Activated T-cell treated with anti-CD3 and anti-CD28 coated beads for 24 hours (primary cell): ENCODE measurements at places on chromosomes 7 and 10.
A peak's percentile ranks its signal among the peaks of the same experiment; 100 is the strongest.

- DNase-seq, result no peak
Observed at GRCh38 chr7:9891056-9891455, 1082.6 kb upstream of the PHF14 start.

DNA sequence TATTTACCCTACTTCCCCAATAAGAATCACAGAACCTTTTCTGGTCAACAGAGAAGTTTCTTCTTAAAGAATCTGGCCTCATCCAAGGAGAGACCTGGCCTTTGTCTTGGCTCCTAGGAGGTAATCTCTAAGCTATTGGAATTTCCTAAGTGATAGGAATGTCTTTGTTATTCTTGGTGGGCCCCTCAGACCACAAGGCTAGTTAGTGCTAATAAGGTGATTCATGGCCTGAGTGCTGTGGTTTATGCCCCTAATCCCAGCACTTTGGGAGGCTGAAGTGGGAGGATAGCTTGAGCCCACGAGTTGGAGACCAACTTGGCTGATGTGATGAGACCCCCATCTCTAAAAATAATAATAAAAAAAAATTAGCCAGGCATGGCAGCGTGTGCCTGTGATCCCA is 60.0 kb upstream of the CYP2C18 start:
- no peak for DNase-seq

DNA sequence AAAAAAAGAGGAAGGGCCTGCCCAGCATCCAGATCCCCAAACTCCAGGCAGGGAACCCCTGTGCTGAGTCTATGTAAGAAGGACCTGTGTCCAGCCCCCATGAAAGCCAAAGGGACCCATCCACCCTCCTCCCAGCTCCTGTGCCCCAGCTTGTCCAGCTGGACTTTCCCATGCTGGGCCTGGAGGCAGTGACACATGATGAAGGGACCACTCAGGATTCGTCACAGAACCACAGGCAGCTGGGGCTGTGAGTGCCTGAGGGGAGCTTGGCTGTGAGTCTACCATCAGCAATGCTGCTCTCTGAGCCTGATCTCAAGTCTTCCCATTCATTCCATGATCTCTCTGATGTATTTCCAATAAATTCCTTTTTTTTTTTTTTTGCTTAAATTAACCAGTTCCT is 36.2 kb upstream of the MNX1 start:
- DNase-seq, result no peak

DNA sequence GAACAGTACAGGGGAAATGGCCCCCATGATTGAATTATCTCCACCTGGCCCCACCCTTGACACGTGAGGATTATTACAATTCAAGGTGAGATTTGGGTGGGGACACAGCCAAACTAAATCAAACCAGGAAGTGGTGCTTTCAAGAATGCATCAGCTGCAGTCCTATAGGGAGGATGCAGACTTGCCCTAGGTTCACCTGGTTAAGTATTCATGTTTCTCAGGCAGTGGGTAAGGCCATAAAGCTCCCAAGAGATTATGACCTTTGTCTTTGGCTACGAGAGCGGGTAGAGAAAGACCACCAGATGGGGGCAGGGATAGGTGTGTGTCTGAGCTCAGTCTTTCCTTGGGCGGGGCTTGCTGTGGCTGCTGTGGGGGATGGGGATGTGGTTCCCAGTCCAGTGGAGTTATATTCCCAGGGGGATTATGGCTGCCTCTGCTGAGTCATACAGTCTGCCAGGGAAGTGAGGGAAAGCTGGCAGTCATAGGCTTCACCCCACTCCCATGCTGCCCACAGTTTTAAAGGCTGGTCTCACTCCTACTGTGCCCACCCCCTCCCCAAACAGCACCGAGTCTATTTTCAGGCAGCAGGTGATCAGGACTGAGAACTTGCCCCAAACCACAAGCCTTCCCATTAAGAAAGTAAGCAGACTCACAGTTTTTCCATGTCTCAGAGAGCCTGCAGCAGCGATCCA is 8.4 kb upstream of the R3HCC1L start:
- DNase-seq, result no peak

GRCh38 chr10:132172091-132173066 is 14.4 kb upstream of the DPYSL4 start:
- no peak for DNase-seq

- no peak for DNase-seq
Observed at GRCh38 chr7:27802999-27803398, 63.0 kb downstream of the TAX1BP1 start.

- DNase-seq, result peak; percentile 59
Observed at GRCh38 chr10:31133792-31134310, 102.2 kb upstream of the ZNF438 start.

DNA sequence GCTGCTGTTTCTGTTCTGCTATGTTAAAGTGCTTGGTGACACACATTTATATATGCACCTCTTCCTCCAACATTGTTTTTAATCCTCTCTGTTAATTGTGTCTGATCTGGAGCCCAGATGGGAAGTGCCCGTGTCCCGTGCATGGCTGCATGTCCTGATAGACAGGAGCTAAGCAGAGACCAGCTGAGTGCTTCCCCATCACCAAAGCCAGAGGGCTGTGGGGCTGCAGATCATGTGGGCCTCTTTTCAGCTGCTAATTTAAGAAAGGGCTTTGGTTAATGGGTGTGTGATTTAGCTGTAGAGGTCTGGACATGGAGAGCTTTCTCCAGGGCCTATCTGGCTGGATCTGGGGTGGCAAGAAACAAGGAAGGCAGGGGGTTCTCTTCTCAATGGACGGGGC is 96.5 kb upstream of the NPS start:
- no peak for DNase-seq

DNA sequence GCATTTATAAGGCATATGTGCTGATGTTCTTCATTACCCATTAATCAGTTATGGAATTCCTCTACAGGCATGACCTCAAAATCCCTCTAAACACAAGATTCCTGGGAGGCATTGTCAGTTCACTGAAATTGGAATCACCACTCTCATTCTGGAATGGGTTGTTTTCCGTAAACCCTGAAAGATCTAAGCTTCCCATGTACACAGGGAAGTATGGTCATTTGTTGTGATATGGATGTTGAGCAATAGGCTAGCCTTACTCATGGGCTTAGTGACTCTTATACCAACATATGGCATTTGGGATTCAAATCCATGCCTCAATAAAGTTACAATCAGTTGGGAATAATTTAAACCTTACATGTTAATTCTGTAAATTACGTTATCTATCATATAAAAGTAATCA is 258.0 kb downstream of the XPNPEP1 start:
- no peak for DNase-seq

DNA sequence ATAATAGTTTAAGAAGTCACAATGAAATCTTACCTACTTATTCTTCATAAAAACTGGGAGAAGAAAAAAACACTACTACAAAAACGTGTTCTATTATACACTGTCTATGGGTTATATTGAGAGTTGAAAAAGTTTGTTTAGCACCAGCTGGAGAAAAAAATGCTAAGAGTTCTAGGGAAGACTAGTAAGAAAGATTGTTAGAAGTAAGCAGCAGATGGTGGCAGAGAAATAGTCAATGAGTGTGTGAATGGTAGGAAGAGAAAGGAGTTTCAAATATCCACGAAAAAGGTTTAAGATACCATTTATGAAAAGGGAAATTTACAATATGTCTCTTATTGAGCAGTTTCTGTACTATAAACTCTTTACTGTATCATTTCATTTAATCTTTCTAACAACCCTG is 124.7 kb downstream of the NRBF2 start:
- DNase-seq, result no peak

DNA sequence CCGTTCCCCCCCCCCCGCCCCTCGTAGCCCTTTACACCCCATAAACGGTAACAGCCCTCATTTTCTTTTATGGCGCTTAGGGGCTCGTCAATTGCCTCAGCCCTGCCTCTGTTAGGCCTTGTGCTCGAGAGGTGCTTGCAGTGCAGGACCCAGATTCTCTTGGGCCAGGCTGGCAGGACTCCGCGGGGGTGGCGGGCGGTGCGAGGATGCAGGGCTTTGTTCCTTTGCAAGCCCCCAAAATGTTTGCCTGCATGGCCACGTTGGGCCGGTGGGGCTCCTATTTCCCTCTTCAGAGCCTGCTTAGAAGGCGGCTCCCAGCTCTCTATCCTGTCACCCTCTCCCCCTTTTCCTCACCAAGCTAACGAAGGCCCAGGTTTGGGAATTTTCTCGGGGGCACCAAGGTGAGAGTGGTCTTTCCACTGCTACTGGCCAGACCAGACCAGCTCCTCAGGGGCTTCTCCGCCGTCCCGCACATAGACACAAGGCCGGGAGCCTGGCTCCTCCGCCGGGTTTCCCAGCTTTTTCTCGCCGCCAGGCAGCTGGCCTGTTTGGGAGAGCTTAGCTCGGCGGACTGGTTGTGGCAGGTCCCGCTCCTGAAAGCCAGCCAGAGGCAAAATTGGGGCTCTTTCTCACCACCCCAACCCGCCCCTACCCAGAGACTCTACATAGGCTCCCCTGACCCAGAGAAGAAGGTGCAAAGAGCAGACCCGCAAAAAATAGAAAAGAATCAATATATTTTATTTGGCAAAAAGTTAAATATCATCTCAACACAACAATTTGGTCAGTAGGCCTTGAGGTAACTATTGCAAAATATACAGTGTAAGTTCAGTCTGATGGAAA is 3.4 kb downstream of the HOXA9 start:
- no peak for DNase-seq

GRCh38 chr7:3453398-3453797 is 152.3 kb downstream of the SDK1 start:
- no peak for DNase-seq
